ENCODE measurements at places on chromosomes 2 and 18.

- no peak for DNase-seq
These were observed 46.4 kb upstream of the BZW1 start for GRCh38 chr2:200765139-200765951.

- no peak for DNase-seq
These were observed 368.9 kb upstream of the HS6ST1 start for GRCh38 chr2:128687565-128687964.

- no peak for DNase-seq
These were observed 249.4 kb downstream of the HDAC4 start for GRCh38 chr2:239151201-239152131.

DNA sequence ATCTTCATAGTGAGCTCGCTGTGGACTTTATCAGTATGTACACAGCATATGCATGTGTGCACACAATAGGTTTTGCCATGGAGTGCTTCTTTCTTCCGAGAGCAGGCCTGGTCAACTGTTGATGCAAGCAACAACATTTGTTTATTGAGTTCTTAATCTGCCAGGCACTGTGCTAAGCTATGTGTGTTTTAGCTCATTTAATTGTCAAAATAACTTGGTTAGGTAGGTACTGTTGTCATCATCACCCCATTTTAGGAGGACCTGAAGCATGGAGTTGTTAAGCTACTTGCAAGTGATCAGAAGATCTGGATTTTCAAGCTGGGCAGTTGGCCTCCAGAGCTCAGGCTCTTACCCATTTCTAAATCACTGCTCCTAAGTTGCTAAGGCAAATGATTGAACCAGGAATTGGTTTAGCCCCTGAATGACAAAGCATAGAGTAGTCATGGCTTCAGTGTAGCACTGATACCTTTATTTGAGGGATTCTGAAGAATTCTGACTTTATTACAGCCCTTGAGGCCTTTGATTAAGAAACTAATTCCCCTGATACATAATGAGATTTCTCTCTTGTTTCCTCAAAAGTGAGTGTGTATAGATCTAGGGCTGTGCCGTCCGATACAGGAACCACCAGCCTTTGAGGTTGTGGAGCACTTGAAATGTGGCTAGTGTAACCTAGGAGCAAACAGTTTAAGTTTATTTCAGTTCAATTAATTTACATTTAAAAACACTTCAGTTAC, 132.9 kb downstream of the FMNL2 start:
- no peak for DNase-seq

Measured in NCI-H2107 (cell line).